Activated T-helper 2 cell treated with anti-CD3 and anti-CD28 coated beads, Interferon-gamma antibody, Interleukin-2, Interleukin-4, amounts not matched to agents 10 μg/mL and 5 μg/mL and 100 μg/mL, durations not matched to agents 14 hours and 24 hours and 36 hours (primary cell): ENCODE measurements at places on chromosomes 6 and 20. TPM values are rescaled to one million over a fixed set of nuclear protein-coding genes. Genes with fewer than 3 reads are reported as not detected.

DNA sequence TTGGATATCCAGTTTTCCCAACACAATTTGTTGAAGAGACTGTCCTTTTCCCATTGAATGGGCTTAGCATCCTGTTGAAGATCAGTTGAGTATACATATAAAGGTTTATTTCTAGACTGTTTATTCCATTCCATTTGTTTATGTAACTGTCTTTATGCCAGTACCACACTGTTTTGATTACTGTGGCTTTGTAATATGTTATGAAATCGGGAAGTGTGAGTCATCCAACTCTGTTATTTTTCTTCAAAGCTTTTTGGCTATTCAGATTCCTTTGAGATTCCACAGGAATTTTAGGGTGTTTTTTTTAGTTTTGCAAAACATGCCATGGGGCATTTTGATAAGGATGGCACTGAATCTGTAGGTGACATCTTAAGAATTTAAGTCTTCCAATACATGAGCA is 188.3 kb downstream of the BMP7 start:
- H3K36me3 ChIP-seq = no peaks in the 10 kb centered on the region
- no peak overlapping the region for H3K27ac ChIP-seq
- H3K27me3 ChIP-seq = peaks cover under 1% of the 10 kb centered on the region

DNA sequence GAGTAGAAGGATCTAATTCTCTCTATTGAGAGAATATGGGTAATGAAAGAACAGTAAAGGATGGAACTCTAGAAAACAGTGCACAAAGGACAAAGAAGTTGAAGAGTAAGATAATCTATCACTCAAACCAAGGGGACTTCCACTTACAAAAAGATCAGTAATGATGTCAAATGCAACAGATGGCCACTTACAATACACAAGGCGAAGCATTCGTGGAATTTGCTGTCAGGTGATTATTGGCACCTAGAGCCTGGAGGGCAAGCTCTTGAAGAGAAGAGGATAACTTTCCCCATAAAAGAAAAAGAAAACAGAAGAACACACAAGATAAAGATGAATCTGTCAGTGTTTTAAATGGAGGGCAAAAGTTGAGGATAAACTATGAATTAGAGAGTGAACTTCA is 256.0 kb upstream of the TCF21 start:
- DNase-seq = no peak
- no peaks in the 10 kb centered on the region for H3K27me3 ChIP-seq
- H3K4me1 ChIP-seq = no peaks in the 10 kb centered on the region
- H3K4me3 ChIP-seq = no peak overlapping the region
- H3K27ac ChIP-seq = no peak overlapping the region

DNA sequence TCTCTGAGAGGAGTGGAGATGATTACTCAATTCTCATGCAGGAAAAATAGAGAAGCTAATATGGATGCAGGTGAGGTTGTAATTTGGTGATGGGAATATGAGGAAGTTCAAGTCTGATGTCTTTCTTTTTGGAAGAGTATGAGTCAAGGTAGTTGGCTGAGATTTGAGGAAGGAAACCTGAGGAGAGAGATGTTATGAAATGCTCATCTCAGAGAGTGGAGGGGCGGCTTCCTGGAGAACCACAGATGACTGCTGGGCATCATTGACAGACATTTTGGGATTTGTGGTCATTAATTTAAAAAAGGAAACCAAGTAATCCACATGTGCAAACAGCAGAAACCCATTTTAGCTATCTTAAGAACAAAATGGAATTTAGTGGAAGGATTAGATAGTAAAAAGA is 72.5 kb upstream of the UST start:
- no peaks in the 10 kb centered on the region for H3K36me3 ChIP-seq
- no peaks in the 10 kb centered on the region for H3K4me1 ChIP-seq
- DNase-seq = no peak
- no peak overlapping the region for H3K27ac ChIP-seq

DNA sequence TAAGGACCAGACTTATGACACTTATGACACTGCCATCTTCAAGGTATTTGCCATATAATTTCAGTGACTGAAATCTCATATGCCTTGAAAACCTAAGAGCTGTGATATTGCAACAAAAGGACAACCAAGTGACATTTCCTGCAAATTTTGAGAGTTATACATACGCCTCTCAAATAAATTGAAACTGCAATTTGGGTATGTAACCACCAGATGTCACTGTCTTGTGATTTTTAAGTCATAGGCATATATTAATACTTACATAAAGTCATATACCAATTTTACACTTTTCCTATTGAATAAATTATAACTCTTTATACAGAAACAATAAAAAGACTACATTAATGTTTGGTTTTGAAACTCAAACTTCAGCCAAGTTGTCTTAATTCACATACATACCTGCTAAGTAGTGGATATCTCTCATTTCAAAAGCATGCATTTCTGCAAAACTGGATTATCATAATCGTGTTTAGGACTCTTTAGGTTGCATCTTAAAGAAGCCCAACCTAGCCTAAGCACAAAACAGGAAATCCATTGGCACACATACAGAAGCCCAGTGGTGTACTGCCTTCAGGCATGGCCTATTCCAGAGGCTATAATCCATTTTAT is 180.2 kb downstream of the PACRG start:
- no peaks in the 10 kb centered on the region for H3K27me3 ChIP-seq
- H3K4me3 ChIP-seq = no peak overlapping the region
- no peak overlapping the region for H3K27ac ChIP-seq
- H3K4me1 ChIP-seq = no peaks in the 10 kb centered on the region
- no peaks in the 10 kb centered on the region for H3K36me3 ChIP-seq
- no peak for DNase-seq

DNA sequence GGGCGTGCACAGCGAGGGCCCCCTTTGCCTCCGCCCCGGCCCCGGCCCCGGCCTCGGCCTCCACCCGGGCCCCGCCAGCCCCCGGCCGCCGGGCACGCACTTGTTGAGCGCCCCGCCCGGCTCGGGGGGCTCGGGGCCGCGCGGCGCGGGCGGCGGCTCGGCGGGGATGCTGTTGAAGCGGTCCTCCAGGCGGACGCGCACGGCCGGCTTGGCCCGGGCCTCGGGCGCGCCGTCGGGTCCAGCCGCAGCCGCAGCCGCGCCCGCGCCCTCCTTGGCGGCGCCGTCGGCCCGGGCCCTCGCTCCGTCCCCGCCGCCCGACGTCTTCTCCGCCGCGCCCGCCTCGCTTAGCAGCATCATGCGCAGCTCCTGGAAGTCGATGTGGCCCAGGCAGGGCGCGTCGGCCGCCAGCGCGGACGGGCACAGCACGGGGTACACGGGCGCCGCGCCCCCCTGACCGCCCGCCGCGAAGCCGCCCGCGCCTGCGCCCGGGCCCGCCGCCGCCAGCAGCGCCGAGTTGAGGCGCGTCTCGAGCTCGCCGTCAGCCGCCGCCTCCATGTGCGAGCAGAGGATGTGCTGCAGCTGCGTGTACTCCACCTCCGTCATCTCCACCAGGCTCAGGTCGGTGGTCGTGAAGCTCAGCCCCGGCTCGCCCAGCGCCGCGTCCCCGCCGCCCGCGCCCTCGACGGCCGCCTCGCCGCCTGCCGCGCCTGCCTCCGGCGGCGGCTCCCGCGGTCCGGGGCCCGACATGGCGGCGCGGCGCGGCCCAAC is 514 bp downstream of the TCFL5 start:
- H3K4me3 ChIP-seq = peak overlapping the region; percentile 39
- no peak overlapping the region for H3K27ac ChIP-seq
- peak; percentile 36 for DNase-seq
- peaks cover 22% of the 10 kb centered on the region for H3K36me3 ChIP-seq
- H3K4me1 ChIP-seq = peaks cover 9% of the 10 kb centered on the region

GRCh38 chr6:143135797-143136561 is 75.3 kb downstream of the AIG1 start:
- H3K36me3 ChIP-seq = peaks cover 17% of the 10 kb centered on the region
- no peak overlapping the region for H3K27ac ChIP-seq
- H3K4me3 ChIP-seq = no peak overlapping the region
- H3K27me3 ChIP-seq = no peaks in the 10 kb centered on the region
- H3K4me1 ChIP-seq = peaks cover 16% of the 10 kb centered on the region
- no peak for DNase-seq

DNA sequence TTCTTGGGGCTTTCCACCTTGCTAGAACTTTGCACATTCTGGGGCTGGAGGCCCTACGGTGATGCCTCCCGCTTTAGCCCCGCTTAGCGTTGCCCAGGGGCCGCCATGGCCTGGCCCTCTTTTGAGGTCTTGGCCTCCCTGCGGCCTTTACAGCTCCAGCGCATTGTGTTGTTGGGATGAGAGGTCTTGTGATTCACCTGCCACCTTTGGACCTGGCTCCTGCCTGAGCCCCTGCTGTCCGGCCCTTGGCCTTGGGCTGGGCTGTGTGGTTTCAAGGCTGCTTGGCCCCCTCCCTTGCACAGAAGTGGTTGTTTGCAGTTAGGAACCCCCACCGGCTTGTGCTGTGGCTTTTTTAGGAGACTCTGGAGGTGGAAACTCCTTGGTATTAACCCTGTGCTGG is 61.0 kb upstream of the CDH4 start:
- H3K4me3 ChIP-seq = no peak overlapping the region
- H3K27ac ChIP-seq = no peak overlapping the region
- no peaks in the 10 kb centered on the region for H3K27me3 ChIP-seq
- no peaks in the 10 kb centered on the region for H3K4me1 ChIP-seq
- no peak for DNase-seq

DNA sequence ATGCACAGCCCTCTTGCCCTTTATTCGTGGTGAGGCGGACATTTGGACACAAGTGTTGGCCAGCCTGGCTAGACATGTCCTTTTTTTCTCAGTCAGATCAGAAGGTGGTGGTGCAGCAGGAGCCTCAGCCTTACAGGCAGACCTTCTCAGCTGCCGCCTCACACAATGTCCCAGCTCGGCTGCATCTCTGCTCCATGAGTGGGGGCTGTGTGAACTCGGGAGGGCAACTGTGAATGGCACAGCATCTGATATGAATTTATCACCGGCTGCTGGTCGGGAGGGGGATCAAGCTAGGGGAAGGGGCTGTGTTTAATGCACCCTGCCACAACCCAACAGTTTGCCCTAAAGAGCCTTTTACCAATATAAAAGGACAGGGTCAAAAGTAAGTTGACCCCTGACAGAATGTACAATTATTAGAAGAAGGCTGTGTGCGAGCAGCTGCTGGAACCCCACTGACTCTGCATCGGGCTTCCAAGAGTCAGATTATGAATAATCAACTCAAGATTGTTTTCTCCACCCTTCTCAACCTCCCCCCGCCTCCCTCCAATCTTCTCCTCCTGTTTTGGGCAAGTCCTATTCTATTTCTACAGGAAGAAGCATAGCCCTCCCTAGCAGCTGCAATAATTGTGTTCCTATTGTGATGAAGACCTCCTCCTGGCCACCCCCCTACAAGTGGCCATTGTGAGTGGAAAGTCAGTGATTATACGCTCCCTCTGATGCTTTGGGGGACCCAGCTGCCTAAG is 245.2 kb downstream of the PKHD1 start:
- H3K4me3 ChIP-seq = no peak overlapping the region
- H3K4me1 ChIP-seq = no peaks in the 10 kb centered on the region
- no peak overlapping the region for H3K27ac ChIP-seq

The MAFB gene
- total RNA-seq = 0.83 and 1.1 TPM in 2 replicates

The CDC5L gene
- total RNA-seq = 27.7 and 28.1 TPM in 2 replicates
